ENCODE measurements at places on chromosomes 13 and 19.

GRCh38 chr19:28936001-28936400 is 276.9 kb downstream of the UQCRFS1 start:
- DNase-seq = no peak

DNA sequence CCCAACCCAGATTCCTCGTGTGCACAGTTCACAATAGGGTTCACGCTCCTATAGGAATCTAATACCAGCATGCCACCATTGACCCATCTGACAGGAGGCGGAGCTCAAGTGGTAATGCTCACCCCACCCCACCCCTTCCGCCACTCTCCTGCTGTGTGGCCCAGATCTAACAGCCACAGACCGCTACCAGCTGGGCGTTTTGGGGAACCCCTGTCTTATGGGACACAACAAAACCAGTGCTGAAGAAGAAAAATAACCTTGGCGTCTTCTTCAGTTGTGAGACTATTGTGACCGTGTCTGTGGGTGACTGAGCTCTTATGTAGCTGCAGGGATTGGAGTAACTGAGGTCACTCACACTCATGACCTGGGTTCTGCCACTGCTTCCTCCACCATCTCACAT is 5.2 kb upstream of the OR10H1 start:
- DNase-seq = no peak

DNA sequence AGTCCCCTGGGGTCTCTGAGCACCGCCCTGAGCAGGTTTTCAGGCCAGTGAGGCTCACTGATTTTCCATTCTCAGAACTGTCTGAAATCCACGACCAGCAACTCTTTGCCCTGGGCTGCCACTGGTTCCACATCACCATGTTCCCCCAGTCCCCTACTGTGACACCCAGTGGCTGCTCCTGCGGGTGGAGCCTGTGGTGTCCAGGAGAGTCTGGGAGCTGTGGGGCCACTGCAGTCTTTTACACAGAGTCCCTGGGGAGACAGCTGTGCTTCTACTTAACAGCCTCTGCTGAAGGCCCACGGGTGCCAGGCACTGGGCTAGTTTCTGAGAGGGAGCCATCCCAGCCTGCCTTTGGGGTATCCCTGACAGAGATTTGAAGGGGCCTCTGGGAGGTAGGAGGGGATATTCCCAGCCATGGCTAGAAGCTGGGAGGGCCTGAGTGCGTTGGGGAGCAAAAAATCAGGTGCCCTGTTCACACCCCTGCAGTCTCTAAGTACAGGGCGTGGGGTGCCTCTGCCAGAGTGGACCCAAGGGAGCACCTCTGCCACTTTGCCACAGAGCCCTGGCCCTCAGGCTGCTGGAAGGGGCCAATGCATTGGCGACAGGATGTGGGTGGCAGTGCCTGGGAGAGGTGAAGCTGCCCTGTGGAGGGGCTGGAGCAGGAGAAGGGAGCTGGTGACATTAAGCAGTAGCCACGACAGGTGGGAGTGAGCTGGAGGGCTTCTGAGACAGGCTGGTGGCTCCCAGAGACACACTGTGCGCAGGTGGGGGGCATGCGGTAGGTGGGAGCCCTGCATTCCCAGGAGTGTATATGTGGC is 200.2 kb upstream of the ZNF536 start:
- no peak for DNase-seq

DNA sequence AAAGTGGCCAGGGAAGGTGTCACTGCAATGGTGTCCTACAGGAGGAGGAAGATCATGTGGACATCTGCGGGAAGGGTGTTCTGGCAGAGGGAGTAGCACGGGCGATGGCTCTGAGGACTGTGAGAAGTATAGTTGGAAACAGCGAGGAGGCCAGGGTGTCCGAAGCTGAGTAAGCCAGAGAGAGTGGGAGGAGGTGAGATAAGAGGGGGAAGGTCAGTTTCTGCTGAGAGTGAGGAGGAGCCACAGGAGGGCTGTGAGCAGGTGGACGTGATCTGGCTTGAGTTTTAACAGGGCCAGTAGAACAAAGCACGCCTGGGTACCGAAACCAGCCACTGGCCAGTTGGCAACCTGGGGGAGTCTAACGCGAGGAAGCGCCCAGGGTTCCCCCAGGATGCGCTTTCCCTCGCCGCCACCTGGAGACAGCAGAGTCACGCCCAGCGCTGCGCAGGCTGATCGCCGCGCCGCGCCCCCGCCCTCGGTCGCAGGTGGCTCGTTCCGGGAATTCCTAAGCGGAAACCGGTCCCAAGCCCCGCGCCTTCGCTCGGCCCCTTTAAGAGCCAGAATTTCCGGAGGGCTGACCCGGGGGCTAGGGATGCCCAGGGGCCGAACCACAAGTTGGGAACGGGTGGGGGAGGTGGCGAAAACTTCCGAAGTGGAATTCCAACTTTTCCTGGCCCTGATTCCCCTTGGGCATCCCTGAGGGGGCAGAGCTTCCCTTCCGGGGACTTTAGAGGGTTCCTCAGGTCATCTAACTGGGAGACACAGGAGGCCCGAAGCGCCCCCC is 1.1 kb upstream of the LSR start:
- DNase-seq = peak; percentile 75

DNA sequence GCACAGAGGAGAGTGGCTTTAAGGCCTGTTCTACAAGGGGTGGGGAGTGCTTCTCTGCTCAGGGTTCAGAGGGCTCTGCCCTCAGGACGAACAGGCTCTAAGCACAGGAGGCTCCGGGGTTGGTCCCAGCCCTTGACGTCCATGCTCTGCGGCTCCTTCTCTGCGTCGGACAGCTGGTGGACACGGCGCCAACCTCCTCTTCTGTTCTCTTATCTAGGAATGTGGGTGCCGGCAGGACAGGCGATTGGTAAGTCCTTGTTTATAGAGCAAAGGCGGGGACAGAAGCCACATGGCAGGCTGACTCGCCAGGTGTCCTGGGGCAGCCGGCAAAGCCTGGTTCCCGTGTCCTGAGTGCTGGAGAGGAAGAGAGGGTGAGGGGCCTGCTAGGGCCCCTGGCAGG is 8.4 kb upstream of the RPS15 start:
- no peak for DNase-seq

DNA sequence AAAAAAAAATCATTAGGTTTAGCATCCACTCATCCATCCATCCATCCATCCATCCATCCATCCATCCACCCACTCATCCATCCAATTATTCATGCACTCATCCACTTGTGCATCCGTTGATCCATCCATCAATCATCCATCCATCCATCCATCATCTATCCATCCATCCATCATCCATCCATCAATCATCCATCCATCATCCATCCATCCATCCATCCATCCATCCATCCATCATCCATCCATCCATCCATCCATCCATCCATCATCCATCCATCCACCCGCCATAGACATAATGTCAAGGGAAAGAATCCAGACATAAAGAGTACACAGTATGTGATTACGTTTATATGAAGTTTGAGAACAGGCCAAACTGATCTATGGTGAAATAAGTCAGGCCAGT is 9.0 kb upstream of the SELENOW start:
- DNase-seq = no peak

- DNase-seq = no peak
Measured at GRCh38 chr13:21016487-21016886, 44.9 kb downstream of the LATS2 start.

DNA sequence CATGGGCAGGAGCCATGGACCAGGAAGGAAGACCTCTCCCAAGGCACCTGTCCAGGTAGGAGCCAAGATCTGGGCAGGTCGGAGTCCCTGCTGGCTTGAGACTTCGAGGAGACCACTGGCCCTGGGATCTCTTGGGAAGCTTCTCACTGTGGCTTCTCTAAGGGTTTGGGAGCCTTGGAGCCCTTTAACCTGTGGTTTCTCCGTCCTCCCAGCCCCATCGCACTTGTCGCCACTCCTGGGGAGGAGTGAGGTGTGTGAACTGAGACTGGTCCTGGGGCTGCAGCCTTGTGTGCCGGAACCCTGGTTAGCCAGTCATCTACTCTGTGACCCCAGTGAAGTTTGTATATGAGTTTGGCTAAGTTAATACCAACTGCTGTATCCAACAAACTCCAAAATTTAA is 8.2 kb downstream of the ZNF805 start:
- no peak for DNase-seq

- DNase-seq = no peak
Measured at GRCh38 chr19:55554302-55554701, 9.0 kb upstream of the SBK3 start.

DNA sequence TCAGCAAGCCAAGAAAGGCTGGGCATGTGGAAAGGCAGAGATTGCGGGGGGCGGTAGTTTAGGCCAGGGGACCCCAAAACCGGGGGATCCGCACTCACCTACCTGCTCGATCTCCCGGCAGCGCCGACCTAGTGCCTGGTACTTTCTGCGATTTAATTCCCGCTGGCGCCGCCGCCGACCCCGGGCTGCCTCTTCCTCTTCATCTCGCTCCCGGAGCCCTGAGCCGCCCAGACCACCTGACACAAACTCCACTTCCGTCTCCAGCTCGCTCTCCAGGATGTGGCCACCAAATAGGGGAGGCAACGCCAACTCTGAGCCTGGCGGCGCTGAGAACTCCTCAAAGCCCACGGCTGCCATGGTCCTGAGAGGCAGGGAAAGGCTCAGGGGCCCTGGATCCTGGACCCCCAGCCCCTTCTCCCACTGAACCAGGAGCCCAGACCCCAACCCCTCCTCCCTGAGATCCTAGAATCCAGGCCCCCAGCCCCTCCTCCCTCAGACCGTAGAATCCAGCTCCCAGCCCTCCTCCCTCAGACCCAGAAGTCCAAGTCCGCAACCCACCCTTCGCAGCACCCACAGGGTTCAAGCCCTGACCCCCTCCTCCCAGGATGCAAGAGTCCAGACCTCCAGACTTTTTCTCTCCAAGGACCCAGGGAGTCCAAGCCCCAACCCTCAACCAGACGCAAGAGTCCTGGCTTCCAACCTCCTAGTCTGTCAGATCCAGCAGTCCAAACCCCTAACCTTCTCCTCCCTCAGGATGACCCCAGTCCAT is 933 bp downstream of the TFPT start:
- peak; percentile 76 for DNase-seq

GRCh38 chr13:109592770-109593169 is 193.6 kb downstream of the IRS2 start:
- DNase-seq = no peak

- no peak for DNase-seq
Measured at GRCh38 chr13:43848001-43848649, 31.4 kb downstream of the CCDC122 start.

DNA sequence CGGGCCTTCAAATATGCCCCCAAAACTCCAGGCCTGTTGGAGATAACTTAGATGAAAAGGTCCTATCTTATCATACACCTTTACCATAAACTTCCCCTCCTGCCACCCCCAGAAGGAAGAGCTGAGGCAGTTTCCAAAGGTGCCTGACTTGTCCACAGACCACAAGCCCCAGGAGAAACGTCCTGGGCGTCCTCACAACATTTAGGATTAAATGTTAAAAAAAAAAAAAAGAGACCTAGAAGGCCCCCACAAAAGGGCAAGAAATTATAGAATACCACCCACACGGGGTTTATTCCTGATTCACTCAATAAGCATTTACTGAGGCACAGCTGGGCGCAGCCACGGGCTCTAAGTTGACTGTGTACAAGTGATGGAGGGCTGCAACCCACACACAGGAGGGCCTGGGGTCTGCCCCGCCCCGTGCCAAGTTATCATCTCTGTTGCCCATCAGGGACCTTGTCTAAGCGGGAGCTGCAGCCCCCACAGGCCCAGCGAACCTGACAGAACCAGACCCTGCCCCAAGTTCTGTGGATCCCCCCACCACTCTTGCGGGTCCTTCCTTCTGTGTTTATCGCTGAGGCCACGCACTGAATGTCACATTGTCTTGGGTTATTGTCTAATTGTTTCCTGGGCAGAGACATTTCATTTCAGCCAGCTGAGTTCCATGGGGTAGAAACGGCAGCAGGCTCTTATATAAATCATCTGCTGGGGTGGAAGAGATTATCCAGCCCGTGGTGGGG is 83.0 kb upstream of the TM9SF2 start:
- peak; percentile 53 for DNase-seq

GRCh38 chr13:30334663-30335386 is 27.5 kb upstream of the KATNAL1 start:
- peak; percentile 29 for DNase-seq

DNA sequence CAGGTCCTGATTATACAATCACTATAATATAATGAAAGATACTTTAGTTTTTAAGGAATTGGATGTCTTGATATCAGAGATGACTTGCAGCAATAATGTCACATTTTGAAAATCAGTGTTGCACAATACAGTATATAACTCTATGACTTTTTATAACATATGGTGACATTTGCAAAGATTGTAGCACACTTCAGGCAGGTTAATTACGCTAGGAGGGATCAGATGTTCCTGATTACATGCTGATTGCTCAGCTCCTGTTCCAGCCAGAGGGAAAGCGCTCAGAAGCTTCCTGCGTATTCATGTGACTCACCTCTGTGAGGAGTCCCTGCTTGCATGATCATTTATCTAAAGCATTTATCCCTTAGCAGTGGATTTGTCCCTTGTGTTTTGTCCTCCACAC is 265.6 kb downstream of the GPC5 start:
- DNase-seq = no peak

GRCh38 chr19:17340302-17340870 is 3.0 kb downstream of the GTPBP3 start:
- DNase-seq = no peak

DNA sequence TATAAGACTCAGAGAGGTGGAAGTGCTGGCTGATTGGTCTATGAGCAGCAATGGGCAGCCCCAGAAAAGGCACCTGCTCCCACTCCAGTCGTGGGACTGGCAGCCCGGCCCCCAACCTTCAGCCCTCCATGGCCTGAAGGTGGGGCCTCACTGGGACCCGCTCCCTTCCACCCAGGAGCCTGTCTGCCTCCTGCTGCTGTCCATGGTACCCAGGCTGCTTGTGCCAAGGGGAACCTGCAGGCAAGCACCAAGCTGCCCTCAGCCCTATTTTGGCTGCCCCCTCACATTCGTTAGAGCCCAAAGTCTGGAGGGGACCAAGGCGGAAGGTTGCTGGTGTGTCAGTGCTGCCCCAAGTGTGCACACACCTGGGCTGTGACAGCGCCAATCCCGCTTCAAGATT is 2304.9 kb downstream of the PCDH9 start:
- DNase-seq = no peak

DNA sequence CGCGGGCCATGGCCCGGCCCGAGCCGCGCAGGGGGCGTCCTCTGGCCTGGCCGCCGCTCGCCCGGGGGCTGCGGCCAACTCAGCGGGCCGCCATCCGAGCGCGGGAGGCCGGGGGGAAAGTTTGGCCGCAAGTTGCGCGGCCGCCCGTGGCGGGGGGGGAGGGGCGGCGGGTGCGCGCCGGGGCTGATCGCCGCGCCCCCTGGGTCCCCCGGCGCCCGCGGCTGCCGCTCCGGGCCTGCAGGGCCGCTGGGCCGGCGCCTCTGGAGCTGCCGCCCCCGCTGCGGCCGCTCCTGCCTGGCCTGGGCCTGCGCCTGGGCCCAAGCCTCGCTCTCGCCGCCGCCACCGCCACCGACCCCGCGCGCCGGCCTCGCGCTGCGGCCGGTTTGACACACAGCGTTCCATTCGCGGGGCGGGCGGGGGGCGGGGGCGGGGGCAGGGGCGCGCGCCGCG is at the start of gene NR2F6:
NR2F6 (minus strand) TSS at position 385 of the 450 bp plus-strand sequence. CDS start 699 bp downstream, outside the sequence.
- no peak for DNase-seq

DNA sequence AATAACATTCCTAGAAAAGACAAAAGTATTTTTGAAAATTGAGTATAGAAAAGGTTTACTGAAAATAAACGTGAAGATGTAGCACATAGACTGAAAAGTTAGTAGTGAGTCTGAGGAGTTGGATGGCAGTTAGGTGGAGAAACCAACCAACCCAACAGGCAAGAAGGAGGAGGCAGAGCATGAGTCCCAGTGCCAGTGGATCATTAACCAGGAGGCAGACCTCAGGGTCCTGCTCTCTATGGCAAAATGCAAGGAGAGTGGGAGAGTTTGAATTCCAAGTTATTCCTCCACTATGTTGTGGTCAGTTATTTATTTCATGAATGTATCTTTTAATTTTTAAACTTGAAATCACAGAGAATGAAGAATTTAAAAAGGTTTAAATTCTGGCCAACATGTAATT is 446.4 kb downstream of the GPC6 start:
- DNase-seq = no peak

- DNase-seq = no peak
Measured at GRCh38 chr19:14406645-14407401, 12.3 kb downstream of the DDX39A start.

Measured in activated CD4-positive, alpha-beta T cell treated with anti-CD3 and anti-CD28 coated beads for 36 hours (primary cell).